ENCODE measurements at places on chromosomes 1 and 21.

- DNase-seq: no peak
These were observed 555 bp upstream of the RSPO1 start for GRCh38 chr1:37634992-37635902.

DNA sequence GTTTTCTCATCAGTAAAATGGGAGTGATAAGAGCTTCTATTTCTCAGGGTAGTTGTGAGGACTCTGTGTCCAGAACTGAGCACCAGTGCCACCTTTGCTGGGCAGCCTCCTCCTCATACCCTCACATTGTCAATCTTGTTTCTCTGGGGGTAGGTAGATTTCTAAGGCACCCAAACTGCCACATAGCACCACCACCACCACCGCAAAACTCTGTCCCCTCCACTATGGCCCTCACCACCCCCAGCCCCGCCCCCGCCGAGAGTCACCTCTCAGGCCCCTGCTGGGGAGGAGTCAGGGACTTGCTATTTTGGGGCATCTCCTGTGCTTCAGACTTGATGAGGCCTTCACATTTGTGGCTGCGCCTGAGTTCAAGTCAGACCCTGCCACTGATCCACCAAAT lies 549.2 kb downstream of the PTPRU start:
- no peak for DNase-seq

GRCh38 chr1:5297886-5298239 lies 643.5 kb downstream of the AJAP1 start:
- no peak for DNase-seq

- DNase-seq: peak; percentile 90
These were observed 9.8 kb downstream of the ATP8B2 start for GRCh38 chr1:154335025-154335714.

GRCh38 chr1:242412921-242413320 lies 111.6 kb downstream of the PLD5 start:
- DNase-seq: no peak

DNA sequence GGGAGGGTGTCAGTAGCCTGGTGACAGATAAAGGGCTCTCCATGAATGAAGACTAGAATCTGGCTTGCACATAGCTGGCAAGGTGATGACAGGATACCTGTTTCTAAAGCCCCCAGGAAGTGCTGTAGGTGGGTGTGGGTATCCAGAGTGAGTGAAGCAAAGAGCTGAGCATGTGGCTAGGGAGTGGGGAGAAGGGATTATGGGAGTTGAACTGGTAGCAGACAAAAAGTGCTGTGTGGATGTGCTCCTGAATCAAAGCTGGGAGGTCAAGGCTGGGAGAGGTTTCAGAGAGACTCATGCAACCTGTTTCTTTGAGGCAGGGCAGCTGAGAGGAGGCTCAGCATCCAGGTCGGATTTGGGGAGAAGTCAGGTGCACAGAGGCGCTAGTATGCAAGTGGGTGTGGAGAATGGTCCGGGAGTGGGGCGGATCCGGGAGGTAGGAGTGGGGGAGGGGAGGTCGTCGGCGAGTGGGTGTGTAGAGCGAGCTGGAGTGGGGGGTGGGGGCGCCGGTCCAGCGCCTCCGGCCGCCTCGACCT lies 600 bp downstream of the ASTN1 start:
- no peak for DNase-seq

- DNase-seq: no peak
These were observed 38.1 kb downstream of the HHAT start for GRCh38 chr1:210366767-210367166.

GRCh38 chr1:10530281-10530740 lies 55.6 kb downstream of the PEX14 start:
- DNase-seq: no peak

GRCh38 chr1:38615680-38616079 lies 243.9 kb downstream of the RRAGC start:
- DNase-seq: no peak

- no peak for DNase-seq
These were observed 116.8 kb downstream of the HHAT start for GRCh38 chr1:210445485-210445884.

GRCh38 chr1:63691701-63692425 lies 82.0 kb upstream of the ROR1 start:
- no peak for DNase-seq

DNA sequence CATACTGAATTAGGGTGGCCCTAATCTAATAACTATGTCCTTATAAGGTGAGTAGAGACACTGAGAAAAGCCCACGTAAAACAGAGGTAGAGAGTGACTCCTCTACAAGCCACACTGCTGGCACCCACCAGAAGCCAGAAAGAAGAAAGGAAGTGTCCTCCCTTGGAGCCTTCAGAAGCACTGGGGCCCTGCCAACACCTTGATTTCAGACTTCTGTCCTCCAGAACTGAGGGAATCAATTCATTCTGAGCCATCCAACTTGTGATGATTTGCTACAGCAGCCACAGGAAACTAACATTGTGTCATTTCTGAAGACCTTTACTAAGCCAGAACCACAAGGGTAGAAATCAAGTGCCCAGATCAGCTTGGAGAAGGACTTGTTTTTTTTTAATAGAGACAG lies 15.0 kb downstream of the GNB1 start:
- no peak for DNase-seq

DNA sequence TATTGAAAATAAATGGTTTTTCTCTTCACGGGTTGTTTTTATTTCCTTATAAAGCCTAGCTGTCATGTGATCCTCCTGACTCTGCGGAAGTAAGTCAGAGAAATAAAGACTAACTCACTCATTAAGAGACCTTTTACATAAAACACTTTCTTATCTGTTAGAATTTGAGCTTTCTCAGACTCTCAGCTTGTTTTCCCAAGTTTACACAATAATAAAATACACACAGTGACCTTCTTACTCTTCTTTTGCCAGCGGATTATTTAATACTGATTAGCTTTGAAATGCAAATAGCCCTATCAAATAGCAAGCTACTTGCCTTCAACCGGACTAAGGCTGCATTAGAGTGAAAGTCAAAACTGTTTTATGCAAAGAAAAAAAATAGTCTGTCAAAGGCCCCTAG lies 45.5 kb upstream of the CXADR start:
- DNase-seq: no peak

GRCh38 chr1:11530731-11531311 lies 51.9 kb downstream of the DISP3 start:
- DNase-seq: no peak

DNA sequence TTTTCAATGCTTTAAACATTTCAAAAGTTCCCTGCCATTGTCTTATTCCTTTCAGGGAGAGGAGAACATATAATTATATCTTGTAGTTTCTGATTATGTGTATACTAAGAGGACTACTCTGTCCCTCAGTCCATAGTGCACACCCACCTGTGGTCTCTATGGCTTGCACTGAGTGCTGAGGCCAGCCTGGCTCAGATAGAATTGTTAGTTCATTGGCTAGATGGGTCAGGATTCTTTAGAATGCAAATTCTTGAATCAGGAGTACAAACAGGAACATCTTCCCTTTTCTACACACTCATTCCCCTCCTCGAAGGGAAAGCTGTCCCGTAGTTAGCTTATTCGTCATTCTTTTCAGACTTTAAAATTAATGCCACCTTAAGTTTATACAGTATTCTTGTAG lies 8.2 kb downstream of the BACH1 start:
- no peak for DNase-seq

- DNase-seq: no peak
These were observed 120.1 kb downstream of the BACH1 start for GRCh38 chr21:29418813-29419212.

GRCh38 chr1:41525891-41526587 lies 41.6 kb upstream of the EDN2 start:
- no peak for DNase-seq

GRCh38 chr1:168766568-168766967 lies 37.6 kb upstream of the DPT start:
- DNase-seq: no peak

DNA sequence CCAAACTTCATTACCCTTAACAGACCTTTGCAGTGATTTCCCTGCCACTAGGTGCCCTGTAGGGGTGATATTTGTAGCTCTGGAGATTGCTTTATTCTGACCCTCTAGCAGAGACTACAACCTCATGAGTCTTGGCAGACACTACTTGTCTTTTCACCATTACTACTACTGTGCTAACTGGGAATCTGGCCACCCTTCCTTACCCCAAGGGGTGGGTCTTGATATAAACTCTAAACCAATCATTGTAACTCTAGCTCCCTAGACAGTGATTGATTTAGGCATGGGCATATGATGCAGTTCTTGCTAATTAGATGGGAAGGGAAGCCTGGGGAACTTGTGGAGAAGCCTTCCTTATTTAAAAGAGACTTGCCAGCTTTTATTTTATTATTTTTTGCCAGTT lies 3.9 kb downstream of the KPNA6 start:
- no peak for DNase-seq

GRCh38 chr1:201072922-201073321 lies 39.3 kb downstream of the CACNA1S start:
- DNase-seq: no peak

DNA sequence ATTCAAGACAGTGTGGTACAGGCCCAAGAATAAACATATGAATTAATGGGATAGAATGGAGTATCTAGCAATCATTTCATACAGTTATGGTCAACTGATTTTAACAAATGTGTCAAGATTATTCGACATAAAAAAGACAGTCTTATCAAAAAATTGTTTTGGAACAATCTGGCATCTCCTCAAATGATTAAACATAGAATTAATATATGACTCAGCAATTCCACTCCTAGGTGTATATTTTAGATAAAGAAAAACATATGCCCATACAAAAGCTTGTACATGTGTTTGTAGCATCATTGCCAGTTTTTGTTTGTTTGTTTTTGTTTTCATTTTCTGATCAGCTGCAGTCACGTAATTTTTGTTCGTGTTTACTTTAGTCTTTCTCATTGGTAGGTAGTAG lies 1188.3 kb downstream of the BRINP3 start:
- no peak for DNase-seq

DNA sequence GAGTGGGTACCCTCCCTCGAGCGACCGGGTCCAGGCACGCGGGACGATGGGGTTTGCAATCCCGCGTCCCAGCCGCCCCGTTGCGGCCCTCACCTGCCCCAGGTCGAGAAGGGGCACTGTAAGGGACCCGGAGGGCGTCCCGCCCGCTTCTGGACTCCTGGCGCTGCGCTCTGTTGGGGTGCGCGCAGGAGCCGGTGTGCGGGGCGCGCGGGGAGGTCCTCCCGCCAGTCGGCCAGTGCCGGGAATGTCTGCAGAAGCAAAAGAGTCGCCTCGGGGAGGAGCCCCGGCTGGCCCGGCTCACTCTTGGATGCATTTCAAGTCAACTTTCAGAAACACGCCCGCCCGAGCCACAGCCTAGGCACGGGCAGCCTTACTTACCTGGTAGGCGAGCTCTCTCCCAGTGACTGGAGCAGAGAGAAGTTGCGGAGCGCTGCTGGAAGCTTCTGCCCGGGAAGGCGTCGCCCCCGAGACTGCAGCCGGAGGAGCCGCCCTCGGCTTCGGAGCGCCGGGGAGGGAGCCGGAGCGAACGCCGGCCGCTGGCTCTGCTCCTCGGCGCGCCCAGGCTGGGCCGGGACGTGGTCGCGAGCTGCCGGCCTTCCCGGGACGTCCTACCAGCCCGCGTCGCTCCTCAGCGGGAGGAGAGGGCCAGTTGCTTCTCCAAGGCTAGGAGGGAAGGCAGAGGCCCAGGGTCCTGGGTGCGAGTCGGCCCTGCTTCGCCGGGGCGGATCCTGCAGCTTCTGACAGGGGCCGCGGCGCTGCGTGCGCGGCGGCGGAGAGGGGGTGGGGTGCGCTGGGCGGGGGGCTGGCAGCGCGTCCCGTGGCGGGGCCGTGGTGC lies at the start of gene LMX1A:
Gene LMX1A, minus strand, starts transcription at position 739 of the 835 bp plus-strand sequence. CDS start 1,156 bp downstream, outside the sequence.
- DNase-seq: no peak

DNA sequence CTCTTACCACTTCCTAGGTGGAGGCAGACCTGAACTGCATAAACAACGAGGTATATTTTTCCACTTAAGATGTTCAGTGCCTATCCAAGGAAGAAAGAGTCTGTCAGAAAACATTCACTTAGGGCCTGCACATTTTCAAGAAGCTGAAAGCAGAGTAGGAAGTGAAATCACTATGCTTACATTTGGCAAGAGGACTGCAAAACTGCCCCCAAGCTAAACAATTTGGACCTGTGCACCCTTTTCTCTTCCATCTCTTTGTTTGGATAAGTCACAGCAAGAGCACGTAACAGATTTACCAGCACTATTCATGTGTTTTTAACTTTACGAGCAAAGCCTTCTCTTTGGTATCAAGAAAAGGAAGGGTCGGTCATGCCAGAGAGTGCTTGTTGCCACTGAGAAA lies 13.2 kb upstream of the BEND5 start:
- DNase-seq: no peak

DNA sequence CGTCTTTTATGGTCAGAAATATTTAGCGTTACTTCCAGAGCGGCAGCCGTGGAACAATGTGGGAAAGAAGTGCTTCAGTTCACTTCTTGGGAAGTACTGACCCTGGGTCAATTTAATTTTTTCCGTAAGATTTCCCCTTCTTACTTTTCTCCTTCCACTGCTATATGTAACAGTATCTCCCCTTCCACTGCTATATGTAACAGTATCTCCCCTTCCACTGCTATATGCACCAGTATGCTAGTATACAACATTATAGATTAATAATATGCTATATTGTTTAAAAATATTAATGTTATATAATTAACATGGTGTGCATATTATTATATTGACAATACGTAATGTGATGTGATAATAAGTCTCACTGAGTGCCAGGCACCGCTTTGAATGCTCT lies 69.7 kb upstream of the ERG start:
- no peak for DNase-seq

- DNase-seq: no peak
These were observed 5.9 kb downstream of the OTUD3 start for GRCh38 chr1:19888112-19888511.

DNA sequence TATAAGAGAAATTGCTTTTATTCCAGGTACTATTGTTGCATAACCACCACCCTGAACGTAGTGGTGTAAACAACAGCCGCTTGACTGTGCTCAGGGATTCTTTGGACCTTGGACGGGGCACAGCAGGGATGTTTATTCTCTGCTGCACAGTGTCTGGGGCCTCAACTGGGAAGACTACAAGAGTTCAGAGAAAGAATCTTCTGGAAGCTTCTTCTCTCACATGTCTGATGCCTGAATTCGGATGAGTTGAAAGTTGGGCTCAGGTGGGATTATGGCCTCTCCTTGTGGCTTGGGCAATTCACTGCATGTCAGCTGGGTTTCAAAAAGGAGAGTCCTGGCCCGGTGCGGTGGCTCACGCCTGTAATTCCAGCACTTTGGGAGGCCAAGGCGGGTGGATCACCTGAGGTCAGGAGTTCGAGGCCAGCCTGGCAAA lies 19.0 kb upstream of the SSBP3 start:
- DNase-seq: no peak

- no peak for DNase-seq
These were observed 828.2 kb upstream of the NCAM2 start for GRCh38 chr21:20169812-20170576.

DNA sequence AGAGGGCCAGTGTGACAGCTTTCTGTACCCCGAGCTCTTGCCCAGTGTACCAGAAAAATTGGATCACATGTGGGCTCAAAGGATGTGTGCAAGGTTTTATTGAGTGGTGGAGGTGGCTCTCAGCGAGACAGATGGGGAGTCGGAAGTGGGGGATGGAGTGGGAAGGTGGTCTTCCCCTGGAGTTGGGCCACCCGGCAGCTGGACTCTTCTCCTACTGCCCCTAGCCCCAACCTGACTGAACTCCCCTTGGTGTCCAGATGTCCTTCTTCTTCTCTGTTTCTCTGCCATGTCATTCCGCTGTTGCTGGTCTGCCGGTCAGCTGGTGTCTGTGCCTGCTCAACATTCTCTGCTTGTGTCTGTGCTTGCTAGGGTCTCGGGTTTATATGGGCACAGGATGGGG lies 217.9 kb downstream of the RRAGC start:
- no peak for DNase-seq

All from stimulated activated naive CD4-positive, alpha-beta T cell treated with Interleukin-2 at 50 U/mL for 16 hours (primary cell).